M059J (cell line): ENCODE measurements at places on chromosomes 4 and X.

- peak; percentile 12 for DNase-seq
These were observed 519.5 kb downstream of the FGF13 start for GRCh38 chrX:138191998-138192397.

- peak; percentile 15 for DNase-seq
These were observed 70.9 kb upstream of the ARHGEF9 start for GRCh38 chrX:63855896-63856295.

DNA sequence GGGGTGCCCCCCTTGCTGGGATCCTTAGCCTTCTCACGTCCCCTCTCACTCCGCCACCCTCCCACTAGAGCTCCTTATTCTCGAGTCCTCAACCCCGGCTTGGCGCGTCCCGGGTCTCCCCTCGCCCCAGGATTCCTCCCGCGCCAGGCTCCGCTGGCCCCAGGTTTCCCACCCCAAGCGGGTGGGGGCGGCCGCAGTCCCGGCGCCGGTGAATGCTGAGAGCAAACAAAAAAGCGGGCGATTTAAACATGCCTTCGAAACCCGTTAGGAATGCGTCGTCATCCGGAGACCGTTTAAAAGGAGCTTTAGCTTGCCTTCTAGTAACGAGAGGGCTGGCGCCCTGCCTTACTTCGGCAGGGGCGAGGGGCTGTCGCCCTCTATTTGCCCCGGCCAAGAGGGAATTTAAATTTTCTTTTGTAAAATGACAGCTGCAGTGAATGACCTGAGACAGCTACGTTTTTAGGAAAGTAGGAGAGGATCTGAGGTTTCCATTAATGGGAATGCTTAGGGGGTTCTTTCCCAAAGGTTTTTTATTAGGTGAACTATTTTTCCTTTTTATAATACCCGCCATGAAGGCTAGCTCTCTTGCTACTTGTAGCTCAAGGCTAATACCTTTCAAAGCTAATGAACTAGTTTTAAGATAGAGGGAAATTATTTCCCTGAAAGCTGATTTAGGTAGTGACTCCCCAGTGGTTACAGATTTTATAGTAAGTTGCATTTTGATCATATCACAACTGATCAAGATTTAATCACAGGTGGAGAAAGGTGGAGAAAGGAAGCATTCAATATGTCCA lies 3.1 kb downstream of the JADE1 start:
- peak; percentile 81 for DNase-seq

GRCh38 chrX:41512394-41512793 lies 65.3 kb downstream of the NYX start:
- no peak for DNase-seq

- DNase-seq, result peak; percentile 57
These were observed 3.6 kb upstream of the AMOT start for GRCh38 chrX:112844250-112844649.

DNA sequence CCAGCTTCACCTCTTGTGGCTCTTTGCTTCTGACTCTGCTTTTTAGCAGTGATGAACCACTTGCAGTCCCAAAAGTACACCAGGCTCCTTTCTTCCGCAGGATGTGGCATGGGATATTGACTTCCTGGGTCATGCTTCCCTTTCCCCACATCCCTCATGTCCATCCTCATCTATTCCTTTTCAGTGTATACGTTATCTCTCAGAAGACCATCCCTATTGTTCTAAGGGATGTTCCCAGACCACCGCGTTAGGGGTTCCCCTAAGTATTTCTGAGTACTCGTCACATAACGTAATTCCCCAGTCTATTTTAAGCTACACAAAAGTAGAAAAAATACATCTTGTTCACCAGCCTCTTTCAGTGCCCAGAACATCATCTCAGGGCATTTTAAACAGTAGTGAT lies 71.1 kb upstream of the NLGN4X start:
- no peak for DNase-seq

- DNase-seq, result no peak
These were observed 1009.1 kb upstream of the IGFBP7 start for GRCh38 chr4:58119298-58119697.

- no peak for DNase-seq
These were observed 128.3 kb downstream of the MANBA start for GRCh38 chr4:102632241-102633065.

GRCh38 chr4:8045909-8046308 lies 106.2 kb upstream of the AFAP1 start:
- DNase-seq, result no peak

DNA sequence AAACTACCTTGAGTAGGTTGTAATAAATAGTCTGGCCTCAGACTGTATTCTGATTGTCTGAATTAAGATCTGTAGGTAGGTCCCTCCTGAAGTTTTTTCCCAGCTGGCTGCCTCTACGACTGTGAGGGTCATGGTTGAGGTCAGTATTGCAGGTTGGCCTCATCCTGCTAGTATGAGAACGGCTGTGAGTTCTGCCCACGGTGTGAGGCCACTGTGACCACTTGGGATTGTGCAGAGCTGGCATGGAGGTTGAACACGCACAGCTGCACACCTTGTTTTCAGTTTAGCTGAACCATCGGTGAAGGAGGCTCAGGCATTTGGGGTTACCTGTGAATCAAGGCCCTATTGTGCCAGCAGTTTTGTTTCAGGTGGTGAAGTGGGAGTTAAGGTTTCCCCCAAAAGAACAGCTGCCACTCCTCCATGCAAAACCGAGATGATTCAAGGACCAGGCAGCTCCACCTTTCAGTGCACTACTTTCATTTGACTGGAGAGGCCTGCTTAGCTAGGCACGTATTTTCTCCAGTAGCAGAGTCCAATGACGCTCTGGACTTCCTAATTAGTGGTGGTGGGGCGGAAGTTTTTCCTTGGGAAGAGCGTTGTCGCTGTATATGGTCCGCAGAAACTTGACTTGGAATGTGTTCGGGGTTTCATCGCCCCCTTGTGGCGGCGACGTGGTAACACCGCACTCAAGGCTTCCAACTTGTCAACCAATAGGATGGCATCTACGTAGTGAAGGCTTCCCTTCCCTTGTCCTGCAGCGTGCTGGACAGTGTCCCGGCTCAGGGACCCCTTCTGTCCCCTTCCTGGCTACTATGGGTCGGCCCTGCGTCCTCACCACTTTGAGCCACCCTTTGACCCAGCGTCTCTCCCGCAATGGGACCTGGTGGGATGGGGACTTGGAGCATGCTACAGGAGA lies 13.8 kb downstream of the CMC4 start:
- peak; percentile 80 for DNase-seq

- DNase-seq, result peak; percentile 19
These were observed 816.4 kb upstream of the FRG1 start for GRCh38 chr4:189124149-189124758.

DNA sequence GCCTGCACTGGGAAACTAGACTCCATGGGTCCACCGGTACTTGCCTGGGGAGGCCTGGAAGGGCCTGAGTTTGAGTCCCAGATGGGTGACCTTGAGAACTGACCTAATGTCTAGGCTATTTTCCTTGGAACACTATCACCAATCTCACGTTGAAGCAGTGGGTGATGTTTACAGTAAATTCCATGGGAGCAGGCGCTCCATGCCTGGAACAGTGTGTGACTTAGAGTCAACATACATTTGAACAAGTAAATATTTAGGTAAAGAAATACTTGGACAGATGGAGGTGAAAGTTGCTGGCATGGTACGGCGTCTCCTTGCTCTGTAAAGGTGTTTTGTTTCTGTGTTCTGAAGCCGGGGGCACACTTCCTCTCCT lies 47.5 kb downstream of the TBC1D14 start:
- no peak for DNase-seq

- no peak for DNase-seq
These were observed 2.0 kb upstream of the RIPPLY1 start for GRCh38 chrX:106905064-106905708.

DNA sequence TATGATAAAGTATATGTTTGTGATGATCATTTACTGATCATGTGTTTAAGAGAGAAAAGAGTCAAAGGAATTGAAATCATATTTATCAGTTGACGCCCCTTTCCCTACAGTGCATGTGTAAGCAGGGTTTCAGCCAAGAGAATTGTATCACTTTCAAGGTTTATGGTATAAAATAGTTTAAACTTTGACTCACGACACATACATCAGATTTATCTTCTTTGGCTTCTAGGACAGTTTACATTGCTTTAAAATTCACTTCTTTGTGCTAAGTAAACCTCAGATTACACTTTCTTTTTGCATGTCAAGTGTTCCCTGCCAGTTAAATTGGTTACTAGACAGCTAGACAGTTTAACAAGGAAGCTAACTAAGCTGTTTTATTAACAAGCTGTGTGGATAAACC lies 86.3 kb upstream of the MYOZ2 start:
- DNase-seq, result no peak

DNA sequence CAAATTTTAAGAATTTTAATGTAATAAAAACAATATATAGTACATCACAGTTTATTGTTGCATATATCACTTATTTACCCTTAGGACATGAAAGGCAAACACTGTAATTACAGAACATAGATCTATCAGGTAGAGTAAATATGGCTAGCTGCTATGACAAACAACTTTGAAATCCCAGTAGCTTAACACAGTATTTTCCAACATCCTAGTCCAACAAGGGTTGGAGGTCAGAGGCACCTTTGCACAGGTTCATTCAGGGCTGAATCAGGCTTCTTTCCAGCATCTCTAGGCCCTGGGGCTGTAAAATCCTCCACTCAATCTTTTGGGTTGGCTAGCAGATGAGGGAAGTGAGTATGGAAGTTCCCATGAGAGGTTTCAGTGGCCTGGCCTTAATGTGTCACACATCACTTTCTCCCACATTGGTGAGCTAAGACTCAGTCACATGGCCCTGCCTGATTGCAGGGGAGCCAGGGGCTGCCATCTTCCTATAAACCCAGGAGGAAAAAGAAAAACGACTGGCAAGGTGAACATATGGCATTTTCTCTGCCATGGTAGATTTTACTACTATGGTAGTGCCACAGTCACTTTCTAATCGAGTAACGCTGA lies 32.9 kb downstream of the HERC6 start:
- no peak for DNase-seq

DNA sequence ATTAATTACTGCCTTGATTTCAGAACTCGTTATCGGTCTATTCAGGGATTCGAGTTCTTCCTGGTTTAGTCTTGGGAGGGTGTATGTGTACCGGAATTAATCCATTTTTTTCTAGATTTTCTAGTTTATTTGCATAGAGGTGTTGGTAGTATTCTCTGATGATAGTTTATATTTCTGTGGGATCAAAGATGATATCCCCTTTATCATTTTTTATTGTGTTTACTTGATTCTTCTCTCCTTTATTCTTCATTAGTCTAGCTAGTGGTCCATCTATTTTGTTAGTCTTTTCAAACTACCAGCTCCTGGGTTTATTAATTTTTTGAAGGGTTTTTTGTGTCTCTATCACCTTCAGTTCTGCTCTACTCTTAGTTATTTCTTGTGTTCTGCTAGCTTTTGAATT lies 32.1 kb downstream of the CDX4 start:
- peak; percentile 3 for DNase-seq

DNA sequence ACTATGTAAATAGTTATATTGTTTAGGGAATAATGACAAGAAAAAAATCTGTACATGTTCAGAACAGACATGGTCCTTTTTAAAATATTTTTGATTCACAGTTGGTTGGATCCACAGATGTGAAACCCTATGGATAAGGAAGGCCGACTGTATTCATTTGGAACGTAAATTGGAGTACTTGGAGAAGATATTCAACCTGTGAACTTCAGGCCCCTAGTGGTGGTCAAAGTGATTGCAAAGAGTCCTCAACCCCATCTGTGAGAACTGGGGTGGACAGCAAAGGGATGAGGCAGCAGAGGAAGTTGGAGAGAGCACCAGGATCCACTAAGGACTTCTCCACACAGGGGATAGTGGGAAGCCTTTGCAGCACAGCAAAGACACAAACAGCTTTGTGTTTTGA lies 6.2 kb upstream of the CXCL13 start:
- peak; percentile 39 for DNase-seq

DNA sequence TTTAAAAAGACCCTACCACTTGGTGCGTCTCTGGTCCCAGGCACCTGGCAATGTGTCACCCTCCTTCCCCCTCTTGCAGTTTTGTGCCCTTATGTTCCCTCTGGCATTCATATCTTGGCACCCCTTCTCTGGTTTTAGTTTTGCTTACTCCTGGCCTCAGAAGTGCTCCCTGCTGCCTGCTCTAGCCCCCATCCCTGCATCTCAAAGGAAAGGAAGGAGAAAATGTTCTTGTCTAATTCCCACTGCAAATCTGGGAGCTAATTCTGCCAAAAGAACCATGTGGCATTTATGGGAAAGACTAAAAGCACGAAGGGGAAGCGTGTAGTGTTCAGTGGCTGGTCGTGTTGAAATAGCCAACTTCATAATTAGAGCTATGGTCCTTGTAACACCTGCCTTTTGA lies 340.1 kb upstream of the RPS6KA3 start:
- no peak for DNase-seq

DNA sequence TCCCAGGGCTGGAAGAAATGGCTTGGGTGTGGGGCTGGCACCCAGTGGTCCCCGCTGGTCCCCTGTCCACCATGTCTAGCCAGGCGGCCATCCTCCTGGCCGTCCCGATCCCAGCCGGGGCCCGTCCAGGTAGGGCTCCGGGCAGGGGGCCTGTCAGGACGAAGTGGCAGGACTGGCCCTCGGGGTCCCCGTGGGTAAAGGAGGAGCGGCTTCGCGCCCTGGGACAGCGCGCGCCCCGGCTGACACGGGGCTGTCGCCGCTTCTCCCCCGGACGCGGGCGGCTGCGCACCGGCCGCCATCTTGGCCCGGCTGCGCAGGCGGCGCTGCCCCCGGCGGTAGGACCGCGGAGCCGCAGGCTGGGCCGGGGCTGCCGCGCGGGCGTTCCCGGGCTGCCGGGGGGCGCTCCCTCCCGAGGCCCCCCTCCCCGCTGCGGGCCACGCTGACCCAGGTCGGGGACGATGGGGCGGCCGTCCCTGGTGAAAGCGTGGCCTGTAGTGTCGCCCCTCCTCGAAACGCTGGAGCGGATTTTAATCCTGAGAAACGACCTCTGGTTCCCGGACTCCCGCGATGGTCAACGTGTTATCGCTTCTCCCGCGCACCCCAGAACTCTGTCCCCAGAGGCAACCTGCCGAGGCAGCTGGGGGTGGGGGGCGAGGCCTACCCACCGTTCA lies 60.4 kb upstream of the BCOR start:
- DNase-seq, result peak; percentile 37

DNA sequence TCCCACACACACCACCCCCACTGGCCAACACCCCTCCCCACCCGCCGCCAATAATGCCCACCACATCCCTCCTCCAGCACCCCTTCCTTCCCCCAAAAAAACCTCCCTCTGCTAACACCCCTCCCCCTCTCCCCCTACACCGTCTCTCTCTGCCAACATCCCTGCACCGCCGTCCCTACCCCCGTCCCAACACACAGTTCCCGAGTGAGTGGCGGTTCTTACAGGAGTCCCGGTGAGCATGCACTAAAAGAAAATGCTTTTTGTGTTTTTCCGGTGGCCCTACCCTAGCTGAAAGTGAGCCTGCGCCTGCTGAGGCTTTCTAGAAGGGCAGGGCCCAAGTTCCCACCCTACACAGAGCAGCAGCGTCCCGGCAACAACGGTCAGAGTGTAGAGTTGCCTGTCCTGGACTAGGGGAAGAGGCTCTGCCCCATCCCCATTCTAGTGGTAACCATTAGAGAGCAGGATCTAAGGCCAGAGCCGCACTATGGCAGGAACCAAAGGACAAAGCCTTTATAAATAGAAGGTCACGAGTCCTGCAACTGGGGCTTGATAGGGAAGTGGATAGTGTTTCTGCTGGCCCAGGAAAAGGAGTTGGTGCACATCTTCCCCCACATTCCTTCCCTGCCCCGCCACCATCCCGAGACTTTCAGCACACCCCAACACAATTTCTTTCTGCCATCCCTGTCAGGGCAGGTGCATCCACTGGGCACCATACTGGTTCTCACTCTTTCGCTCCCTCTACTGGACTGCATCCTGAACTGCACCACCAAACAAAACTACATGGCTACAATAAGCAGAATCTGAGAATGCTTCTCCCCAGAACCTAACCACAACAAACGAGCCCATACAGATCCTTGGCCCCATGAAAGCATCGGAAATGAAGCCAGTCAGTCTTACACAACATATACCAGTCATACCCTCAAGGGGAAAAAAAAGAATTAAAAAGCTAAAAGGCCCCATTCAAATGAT lies 78.1 kb upstream of the PAGE3 start:
- peak; percentile 34 for DNase-seq
